ENCODE measurements at places on chromosomes 6 and 20.

- peak; percentile 14 for DNase-seq
These were observed 764 bp upstream of the SNAP25 start for GRCh38 chr20:10217721-10218410.

GRCh38 chr20:39057911-39058310 is 95.8 kb downstream of the DHX35 start:
- no peak for DNase-seq

DNA sequence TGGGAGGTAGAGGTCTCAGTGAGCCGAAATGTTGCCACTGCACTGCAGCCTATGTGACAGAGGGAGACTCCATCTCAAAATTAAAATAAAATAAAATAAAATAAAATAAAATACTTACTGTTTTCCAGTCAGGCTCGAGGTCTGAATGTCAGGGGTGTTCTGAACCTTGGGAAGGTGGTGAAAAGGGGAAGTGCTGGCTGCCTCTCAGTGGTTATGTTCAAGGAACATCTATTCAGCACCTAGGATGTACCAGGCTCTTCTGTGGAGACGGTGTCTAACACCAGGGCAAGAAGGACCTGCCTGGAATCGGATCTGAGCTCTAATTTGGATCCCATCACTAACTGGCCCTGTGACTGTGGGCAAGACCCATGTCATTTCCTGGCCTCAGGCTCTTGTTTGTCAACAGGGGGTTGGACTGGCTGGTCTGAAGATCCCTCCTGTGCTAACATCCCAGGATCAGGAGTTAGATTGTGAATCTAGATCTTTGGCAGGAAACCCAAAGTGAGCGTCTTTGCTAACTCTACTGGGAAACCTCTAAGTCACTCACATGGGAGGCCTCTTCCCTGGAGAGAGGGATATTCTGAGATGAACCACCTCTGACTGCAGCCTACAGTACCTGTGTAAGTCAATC is 63.4 kb upstream of the SIRPG start:
- no peak for DNase-seq

- DNase-seq: no peak
These were observed 113.5 kb upstream of the HDAC2 start for GRCh38 chr6:114084327-114084890.

DNA sequence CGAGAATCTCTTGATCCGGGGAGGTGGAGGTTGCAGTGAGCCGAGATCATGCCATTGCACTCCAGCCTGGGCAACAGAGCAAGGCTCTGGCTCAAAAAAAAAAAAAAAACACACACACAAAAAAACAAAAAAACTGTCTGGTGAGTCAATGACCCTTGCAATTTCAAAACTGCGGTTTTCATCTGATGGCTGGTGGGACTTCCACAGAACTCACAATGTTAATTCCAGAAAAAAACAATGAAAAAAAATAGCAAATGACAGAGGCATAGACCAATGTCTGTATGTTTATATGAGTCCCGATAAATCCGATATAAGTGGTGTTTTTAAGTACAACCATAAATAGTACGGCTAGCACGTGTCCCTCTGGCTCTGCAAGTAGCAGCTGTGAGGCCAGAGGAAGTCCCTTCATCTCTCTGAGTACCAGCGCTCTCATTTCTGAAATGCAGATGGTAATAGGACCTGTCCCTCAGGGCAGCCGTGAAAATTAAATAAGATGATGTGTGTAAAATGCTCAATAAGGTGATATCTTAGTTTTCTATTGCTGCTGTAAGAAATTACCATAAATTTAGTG is 21.9 kb upstream of the PTPN1 start:
- DNase-seq: no peak

- no peak for DNase-seq
These were observed 5.3 kb downstream of the KCNK5 start for GRCh38 chr6:39224011-39224410.

DNA sequence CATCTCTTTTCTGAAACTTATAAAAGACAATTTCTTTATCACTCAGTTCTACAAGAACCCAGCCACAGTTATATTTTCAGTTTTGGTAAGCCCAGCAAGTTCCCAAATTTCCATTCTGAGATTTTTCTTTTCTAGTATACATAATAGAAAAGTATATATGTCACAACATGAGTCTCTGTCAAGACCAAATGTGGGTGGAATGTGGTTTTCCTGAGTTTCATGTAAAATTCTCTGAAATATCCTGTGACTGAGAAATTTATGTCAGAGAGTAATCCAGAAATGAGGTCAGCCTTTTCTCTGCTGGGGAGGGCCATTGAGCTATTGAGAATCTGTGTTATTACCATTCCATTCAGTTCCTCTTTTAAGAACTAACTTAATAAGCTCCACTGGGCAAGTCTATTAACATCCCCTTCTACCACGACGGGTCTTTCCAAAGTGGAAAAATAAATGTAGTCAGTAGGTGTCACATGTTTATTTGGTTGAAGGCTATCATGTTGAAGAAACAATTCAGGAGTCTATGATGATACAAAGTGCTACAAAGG is 100.7 kb upstream of the HMGN3 start:
- no peak for DNase-seq

DNA sequence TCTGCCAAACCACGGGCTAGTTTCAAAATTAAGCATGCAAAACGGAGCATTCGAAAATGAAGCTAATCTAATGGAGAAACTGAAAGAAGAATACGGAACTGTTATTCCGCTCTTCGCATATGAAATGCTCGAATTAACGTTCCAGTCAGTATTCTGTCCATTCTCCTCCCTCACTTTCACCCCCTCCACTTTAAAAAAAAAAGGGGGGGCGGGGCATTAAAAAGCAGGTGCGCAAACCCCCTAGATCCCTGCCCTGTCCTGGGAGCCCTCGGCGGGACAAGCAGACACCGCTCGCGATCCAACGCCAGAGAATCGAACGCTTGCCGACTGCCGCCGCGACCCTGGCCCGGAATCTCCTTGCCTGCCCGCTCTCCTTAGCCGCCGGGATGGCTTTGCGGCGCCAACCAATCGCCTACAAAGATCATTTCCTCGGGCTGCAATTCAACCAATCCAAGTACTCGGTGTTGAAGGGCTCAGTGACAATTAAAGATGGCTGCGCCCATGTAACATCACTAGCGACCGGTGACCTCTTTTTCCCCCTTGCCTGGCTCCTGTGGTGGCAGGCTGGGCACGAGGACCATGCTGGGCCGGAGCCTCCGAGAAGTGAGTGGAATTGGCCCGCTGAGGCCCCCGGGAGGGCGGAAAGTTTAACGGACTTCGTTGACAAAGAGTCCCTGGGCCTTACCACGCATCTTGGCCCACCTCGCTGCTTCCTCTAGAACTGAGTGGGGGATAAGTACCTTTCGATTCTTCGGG is at the start of the genes QRSL1 and RTN4IP1:
TSS of gene QRSL1 (plus strand) at position 476 of the 756 bp plus-strand sequence. CDS start at position 580, 104 bp downstream.
TSS of gene RTN4IP1 (minus strand) at position 396 of the 756 bp plus-strand sequence. CDS start 477 bp downstream, outside the sequence.
- DNase-seq: peak; percentile 75

- DNase-seq: no peak
These were observed 62.2 kb downstream of the SLC22A23 start for GRCh38 chr6:3394671-3395070.

Data from foreskin keratinocyte (primary cell).